OCI-M1 (cell line): ENCODE measurements at places on chromosomes 12 and 14.

- DNase-seq, result peak; percentile 52
Measured at GRCh38 chr12:32515137-32515873, 115.9 kb downstream of the FGD4 start.

GRCh38 chr14:36520601-36521525 is 831 bp upstream of the NKX2-1 start:
- peak; percentile 27 for DNase-seq

GRCh38 chr12:30822385-30823155 is 67.8 kb upstream of the CAPRIN2 start:
- DNase-seq, result peak; percentile 68

DNA sequence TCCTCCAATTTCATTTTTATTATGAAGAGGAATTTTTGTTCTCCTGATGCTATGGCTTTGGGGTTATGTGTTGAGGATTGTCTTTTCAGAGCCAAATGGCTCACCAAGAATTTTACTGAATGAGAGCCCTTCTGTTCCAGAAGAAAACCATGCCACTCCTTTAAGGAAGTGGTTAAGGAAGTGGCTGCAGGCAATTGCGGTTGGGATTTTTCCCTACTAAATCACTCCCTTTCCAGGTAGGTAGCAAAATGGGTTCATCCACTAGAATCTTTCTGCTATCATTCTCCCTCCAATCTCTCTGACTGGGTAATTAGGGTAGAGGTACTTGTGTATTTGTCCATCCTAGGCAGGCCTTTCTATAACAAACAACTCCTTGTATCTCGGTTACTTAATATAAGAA is 163.1 kb downstream of the TTC8 start:
- DNase-seq, result no peak

DNA sequence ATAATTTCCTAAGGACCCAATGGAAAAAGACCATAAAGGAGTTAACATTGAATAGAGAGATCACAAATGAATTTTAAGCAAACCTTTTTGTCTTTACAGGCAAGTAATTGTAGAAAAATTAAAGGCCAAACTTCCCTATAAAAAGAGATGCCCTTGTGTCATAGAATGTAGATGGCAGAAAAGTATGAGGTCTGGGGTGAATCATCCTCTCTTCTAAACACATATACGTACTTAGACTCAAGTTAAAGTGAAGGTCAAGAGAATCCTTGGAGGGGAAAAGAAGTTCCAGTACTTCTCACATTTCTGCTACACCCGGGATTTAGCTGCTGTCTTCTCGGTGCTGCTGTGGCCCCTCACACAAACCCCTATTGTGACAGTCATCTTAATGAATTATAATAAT is 116.2 kb upstream of the ARID2 start:
- no peak for DNase-seq

DNA sequence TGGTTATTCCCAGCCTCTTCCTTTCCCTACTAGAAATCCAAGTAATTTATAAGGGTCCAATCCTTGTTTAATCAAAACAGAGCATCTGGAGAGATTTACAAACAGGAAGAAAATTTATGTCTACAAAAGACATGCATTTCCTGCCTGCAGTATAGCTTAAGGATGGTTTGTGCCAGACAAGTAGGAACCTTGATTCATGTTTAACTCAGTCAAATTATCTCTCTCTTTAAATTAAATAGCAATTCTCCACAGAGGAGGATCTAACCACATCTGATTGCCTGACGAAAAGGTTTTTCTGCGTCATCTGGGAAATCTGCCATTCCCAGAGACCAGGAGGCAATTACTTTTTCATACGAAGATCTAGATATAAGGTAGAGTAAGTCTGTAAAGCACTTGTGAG is 105.2 kb downstream of the ZFC3H1 start:
- no peak for DNase-seq

DNA sequence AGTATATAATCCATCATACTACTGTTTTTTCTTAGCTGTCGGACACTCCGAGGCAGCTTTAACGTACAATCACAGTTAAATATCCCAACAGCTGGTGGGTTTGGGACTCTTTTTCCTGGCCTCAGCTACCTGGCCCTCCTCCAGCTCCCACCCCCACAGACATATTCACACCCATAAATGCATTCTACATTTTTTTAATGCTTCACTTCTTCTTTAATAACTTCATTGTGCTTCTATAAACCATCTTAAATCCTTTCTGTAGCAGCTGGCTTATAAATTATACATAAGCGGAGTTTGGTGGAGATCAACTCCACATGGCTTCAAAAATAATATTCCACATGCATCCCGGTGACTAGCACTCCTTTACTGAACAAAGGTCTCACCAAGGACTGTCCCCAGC is 33.3 kb downstream of the TDG start:
- DNase-seq, result no peak

- peak; percentile 23 for DNase-seq
Measured at GRCh38 chr12:79614730-79615129, 76.0 kb downstream of the PAWR start.

DNA sequence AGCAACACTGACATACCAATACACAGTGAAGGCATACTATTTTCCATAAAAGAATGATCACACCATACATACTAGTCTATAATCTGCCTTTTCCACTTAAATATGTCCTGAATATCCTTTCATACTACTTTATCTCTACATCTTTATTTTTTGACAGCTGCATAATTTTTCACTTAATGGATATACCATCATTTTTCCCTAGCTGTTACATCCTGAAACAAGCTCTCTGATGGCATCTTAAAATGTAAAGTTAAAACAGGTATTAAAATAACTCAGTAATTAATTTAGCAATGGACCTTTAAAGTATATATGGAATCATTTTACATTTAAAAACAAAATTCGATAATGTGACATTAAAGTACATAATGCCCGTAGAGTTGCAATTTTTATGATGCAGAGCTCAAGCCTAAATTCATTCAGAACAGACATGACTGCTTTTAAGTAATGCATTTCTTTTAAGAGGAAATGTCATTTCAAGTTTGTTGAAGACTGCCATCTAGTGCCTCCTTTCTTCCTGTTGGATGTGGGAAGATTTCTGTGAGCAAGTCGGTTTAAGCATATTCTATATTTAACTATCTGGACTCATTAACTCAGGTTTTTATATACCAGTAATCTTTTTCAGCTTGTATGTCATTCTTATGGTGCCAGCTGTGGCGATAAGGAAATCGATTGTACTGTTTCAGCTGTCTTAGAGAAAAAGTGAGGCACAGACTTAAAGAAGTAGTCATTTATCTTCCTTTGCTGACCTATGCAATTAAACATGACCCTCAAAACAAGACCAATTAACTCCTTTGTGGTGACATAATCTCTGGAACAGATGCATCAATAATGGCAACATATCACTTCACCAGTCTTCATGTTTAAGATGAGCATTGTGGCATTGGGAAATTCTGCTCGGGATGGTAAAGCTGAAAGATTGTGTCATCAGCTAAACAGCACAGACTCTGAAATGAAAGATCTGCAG is 20.3 kb downstream of the PRICKLE1 start:
- peak; percentile 87 for DNase-seq

GRCh38 chr12:52046859-52047258 is 4.4 kb upstream of the NR4A1 start:
- DNase-seq, result no peak

DNA sequence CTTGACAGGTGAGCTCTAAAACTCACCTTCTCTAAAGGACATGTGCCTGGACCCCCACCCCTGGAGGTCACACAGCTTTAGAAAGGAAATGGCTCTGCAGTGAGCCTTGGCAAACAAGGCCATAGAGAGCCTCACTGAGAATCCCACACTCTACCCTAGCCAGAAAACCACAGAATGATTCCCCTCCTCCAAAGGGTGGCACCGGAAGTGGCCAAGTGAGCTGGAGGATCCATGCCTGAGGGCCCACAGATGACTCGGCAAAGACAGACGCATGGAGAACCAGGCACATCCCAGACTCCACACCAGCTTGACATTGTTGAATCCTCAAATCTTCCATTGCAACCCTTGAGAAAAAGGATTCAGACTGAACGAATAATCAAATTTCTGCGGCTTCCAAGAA is 54.2 kb upstream of the PTHLH start:
- DNase-seq, result peak; percentile 86

- DNase-seq, result no peak
Measured at GRCh38 chr14:54438703-54439102, 2.5 kb downstream of the CNIH1 start.

- peak; percentile 72 for DNase-seq
Measured at GRCh38 chr12:62264706-62265105, 4.5 kb downstream of the USP15 start.

GRCh38 chr14:54667026-54667744 is 100.3 kb downstream of the SAMD4A start:
- no peak for DNase-seq

DNA sequence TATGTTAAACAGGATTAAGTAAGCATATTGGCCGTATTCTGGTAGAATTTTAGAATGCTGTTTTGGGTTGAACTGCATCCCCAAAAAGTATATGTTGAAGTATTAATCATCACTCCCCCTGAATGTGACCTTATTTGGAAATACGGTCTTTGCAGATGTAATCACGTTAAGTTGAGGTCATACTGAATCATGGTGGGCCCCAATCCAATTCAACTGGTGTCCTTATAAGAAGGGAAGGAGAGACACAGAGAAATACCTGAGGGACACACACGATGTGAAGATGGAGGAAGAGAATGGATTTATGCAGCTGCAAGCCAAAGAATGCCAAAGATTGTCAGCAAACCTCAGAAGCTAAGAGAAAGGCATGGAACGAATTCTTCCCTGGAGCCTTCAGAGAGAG is 268.6 kb downstream of the ITPR2 start:
- DNase-seq, result no peak

GRCh38 chr12:56129206-56129941 is 1.3 kb downstream of the ESYT1 start:
- peak; percentile 87 for DNase-seq

DNA sequence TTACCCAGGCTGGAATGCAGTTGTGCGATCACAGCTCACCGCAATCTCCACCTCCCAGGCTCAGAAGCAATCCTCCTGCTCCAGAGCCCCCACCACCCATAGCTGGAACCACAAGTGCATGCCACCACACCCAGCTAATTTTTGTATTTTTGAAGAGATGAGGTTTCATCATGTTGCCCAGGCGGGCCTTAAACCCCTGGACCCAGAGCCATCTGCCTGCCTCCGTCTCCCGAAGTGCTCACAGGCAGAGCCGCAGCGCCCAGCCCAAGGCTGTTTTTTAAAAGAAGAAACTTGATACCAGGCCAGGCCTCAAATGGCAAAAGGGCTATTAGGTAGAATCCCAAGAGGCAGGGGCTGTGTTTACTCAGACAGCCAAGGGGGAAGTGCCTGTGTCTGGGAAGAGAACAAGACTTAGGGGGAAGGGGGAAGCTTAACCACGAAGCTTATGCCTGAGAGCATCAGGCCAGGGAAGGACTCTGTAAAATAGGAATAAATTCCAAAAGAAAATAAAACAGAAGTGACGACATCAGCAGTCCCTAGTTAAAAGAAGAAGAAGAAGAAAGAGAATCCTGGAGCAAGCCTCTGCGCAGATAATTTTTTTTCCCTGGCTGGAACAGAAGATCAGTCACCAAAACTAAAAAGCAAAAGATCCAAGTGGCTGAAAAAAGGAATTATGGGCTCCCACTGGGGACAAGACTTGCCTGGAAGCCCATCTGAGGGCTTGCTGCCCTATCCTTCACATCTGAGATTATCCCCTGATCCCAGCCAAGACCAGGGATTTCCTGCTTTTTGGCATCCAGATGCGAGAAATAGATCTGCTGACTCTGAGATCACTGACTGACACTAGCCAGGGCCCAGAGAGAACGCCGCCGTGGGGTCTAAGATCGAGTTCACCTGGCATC is 170.5 kb downstream of the NDUFA12 start:
- no peak for DNase-seq

- no peak for DNase-seq
Measured at GRCh38 chr12:55693323-55694187, 14.1 kb downstream of the ITGA7 start.

- no peak for DNase-seq
Measured at GRCh38 chr12:131387281-131388163, 323.4 kb upstream of the SFSWAP start.

DNA sequence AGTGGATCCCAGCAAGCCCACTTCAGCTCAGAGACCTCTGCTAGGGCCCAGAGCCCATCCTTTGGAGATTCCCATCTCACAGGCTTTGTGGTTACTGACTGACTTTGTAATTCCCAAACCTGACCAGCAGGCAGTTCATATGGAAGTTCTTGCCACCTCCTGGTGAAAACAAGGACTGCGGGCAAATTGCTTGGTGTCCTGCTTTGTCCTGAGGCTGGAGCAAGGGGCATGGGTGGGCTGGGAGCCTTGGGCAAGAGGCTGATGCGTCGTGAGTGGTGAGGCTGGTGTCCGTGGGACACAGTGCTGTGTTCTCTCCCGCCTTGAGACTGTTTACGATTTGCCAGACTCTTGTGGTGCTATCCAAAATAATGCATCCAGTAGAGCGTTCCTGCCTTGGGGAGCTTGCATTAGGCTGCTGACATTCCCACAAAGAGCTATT is 91.0 kb downstream of the LRRC74A start:
- peak; percentile 41 for DNase-seq

DNA sequence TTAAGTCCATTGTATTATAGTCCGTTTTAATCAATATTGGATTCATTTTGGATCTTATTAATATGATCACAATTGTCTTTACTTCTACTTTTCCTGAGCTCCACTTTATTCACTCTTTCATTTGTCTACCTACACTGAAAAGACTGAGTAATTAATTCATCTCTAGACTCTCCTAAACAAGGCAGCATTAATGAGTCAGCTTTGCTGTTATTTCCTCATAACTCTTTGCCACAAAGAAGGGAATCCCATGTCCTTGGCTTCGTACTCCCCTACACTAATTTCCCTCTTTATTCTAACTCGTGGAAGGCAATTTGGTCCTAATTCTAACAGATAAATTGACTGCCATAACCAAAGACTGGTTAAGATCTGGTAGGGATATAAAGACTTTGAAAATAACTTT is 91.9 kb downstream of the ARMH4 start:
- no peak for DNase-seq

DNA sequence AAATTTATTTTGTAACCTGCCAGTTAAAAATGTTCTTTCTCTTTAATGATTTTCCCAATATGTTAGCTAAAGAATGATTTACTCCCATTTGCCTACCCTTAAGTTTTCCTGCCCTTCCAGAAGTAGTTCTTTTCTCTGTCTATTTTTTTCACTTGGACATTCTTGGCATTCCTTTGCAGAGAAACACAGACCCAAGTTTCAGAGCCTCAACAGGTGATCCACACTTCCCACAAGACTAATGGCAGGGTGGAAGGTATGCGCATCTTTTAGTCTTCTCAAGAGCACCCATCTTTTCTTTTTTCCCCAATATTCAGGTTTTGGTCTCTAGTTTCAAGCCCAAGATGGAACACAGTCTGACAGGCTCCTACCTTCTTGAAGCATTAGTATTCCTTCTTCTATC is 420.7 kb downstream of the ADAMTS20 start:
- DNase-seq, result no peak

GRCh38 chr12:89679631-89680030 is 29.0 kb downstream of the ATP2B1 start:
- peak; percentile 50 for DNase-seq

DNA sequence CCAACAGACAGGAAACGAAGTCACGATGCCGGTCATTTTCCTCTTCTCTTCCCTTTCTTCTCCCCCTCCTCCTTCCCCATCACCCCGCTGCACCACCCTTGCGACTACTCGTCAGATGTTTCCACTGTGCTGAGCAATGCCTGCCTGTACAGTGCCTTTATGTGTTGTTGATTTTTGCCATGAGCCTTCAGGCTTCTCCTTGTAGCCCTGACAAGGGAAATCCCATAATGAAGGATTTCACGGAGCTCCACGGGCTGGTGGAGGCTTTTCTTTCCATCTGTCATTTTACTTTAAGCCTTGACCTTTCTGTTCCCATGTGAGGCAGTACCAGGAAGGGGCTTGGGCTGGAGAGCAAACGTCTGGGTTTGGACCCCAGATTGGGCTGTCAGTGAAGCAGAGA is 28.7 kb upstream of the CCND2 start:
- no peak for DNase-seq
